ENCODE measurements at places on chromosomes 3 and 15.
A peak's percentile ranks its signal among the peaks of the same experiment; 100 is the strongest.

DNA sequence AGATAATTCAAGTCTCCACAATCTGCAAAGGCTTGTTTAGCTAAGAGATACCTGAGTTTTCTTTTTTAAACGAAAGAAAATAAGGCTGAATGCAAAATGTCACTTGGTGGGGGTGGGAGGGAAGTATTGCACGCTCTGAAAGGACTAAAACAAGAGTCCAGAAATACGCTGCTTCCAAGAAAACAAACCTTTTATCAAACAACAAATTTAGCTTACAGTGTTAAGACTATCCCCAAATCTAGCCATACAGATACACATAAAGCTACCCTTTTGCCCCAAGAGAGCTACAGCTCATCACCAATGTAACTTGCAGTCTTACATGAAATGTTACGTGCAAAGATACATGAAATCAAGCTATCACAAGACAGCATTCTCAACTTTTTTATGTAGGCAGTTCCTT lies 522.5 kb downstream of the FOXP1 start:
- DNase-seq: no peak

- no peak for DNase-seq
Measured at GRCh38 chr15:73075160-73075859, 23.0 kb downstream of the NEO1 start.

DNA sequence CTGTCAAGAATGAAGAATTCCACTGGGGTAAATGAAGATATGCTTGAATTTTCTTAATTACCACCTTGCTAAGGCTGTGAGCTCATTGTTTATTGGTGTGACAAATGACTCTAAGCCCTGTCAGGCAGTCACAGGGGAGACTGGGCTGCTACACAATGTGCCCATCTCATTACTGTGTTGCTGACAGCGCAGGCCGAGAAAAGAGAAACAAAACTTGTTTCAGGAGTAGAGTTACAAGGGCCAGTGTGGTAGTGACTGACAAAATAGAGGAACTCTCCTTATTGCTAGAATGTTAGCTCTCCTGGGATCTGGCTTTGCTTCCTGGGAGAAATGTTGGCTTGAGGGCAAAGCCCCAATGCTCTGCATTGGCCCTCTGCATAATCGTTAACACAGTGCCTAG lies 130.4 kb upstream of the CRBN start:
- DNase-seq: no peak

DNA sequence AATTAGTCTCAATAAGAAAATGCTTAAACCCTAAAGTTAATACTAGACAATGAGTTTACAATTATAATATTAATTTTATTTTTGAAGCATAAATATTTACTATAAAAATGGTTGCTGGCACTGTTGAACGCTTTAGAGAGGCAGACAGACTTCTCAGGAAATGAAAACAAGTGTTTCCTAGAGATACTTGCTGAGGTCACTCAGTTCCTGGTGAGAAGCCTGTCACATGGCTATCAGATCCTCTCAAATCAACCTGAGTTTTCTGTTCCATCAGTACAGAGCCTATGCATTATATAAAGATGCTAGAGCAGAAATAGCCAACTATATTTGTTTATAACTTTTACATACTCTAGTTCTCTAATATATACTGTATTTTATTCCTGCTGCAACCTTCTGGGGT lies 109.2 kb downstream of the MYO5A start:
- DNase-seq: no peak

DNA sequence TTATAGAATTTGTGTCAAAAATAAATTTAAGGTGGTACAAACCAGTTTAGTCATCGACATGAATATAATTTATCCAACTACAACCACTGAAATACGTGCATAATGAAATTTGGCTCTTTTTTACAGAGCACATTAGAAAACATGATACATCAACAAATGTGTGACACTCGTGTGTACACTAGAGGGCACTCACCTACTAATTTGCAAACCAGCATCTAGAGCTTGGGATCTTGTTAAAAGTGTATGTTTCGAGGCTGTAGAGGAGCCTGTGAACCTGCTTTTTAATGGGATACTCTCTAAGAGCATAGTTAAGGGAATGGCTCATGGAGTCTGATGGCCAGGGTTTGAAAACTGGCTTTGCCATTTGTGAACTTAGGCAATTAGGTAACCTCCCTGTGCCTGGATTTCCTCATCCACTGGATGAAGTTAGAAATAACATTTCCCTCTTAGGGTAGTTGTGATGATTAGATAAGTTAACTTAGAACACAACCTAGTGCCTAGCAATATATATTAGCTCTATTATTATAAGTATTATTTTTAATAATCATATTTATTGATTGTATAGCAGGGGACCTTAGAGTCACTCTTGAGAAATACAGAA lies 8.8 kb upstream of the CPOX start:
- peak; percentile 86 for DNase-seq

GRCh38 chr15:42605796-42606195 lies 30.4 kb downstream of the STARD9 start:
- no peak for DNase-seq

DNA sequence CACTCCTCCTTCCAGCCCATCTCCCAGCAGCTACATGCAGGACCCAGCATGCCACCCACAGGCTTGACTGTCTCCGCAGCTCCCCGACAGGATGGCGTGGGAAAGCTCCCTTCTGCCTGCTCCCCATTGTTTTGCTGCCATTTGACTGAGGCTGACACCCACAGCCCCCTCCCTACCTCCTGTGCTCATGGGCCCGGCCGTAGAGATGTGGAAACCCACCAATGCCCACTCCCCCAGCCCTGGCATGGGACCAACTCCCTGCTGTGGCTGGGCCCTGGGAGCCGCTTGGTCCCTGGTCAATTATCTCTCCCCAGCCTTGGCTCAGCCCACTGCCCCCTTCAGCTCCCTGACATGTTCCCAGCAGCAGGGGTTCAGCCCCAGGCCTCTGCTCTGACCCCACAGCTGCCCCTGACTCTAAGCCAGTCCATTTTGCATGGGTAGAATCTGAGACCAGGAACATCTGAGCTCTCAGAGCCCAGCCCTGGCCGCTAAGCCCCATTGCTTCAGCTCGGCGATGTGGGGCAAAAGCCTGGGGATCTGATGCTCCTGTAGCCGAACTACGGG lies 8.2 kb downstream of the C3orf22 start:
- no peak for DNase-seq

- no peak for DNase-seq
Measured at GRCh38 chr15:91491101-91491950, 362.2 kb upstream of the SLCO3A1 start.

- no peak for DNase-seq
Measured at GRCh38 chr3:71724584-71725270, 475 bp downstream of the EIF4E3 start.

- no peak for DNase-seq
Measured at GRCh38 chr3:127410678-127411077, 122.8 kb upstream of the PRR20G start.

DNA sequence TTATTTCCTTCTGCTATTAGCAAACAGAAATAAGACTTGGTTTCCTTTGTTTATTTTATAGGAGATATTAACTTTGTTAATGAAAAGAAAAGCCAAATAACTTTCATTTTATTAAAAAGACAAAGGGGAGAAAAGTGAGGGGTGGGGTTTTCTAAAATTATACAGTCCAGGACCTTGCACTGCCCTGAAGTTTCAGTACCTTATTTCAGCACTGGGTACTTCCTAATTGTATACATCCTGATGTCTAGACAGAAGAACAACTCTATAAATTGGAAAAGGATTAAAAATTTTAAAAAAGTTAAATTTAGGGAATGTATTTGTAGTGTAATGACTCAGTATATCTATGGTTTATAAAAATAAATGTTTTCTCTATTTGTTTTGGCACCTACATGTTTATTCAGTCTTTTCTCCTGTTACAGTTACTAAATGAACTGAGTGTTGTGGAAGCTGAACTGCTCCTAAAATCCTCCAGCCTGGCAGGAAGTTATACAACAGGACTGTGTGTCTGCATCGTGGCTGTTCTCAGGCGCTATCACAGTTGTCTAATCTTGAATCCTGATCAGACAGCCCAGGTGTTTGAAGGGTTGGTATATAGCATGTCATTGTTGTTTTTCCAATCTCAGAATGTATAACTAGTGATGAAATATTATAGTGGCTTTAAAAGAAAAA lies 27.6 kb upstream of the P2RY13 start:
- peak; percentile 20 for DNase-seq

- no peak for DNase-seq
Measured at GRCh38 chr3:137083332-137083731, 125.5 kb downstream of the IL20RB start.

GRCh38 chr3:159025733-159026132 lies 223.9 kb downstream of the MFSD1 start:
- no peak for DNase-seq

DNA sequence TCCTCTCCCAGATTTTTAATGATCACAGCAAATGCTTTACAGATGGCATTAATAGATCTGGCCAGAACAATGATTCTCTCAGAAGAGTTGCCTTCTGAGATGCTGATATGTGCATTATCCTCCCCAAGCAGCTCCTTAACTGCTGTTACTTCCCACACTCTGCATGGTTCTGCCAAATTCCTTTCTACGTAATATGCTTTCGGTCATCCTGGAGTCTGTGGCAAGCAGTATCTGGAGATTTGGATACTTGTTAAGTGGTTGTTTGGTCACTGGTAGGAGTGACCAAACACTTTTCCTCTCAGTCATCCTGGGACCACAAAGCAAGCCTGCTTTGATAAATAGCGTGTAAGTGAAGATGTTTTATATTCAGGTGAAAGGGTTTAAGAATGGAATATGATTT lies 71.1 kb upstream of the CCNL1 start:
- peak; percentile 78 for DNase-seq

DNA sequence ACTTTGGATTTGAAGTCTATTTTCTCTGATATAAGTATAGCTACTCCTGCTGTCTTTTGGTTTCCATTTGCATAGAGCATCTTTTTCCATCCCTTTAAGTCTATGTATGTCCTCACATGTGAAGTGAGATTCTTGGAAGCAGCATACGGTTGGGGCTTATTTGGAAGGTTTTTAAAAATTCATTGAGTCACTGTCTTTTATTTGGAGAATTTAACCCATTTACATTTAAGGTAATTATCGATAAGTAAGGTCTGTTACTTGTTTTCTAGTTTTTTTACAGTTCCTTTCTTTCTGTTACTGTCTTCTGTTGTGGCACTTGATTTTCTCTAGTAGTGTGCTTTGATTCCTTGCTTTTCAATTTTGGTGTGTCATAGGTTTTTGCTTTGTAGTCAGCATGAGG lies 14.0 kb downstream of the RUBCN start:
- DNase-seq: no peak

- DNase-seq: no peak
Measured at GRCh38 chr3:45965653-45966052, 22.4 kb downstream of the CXCR6 start.

- DNase-seq: no peak
Measured at GRCh38 chr3:31714495-31715280, 182.0 kb downstream of the STT3B start.

DNA sequence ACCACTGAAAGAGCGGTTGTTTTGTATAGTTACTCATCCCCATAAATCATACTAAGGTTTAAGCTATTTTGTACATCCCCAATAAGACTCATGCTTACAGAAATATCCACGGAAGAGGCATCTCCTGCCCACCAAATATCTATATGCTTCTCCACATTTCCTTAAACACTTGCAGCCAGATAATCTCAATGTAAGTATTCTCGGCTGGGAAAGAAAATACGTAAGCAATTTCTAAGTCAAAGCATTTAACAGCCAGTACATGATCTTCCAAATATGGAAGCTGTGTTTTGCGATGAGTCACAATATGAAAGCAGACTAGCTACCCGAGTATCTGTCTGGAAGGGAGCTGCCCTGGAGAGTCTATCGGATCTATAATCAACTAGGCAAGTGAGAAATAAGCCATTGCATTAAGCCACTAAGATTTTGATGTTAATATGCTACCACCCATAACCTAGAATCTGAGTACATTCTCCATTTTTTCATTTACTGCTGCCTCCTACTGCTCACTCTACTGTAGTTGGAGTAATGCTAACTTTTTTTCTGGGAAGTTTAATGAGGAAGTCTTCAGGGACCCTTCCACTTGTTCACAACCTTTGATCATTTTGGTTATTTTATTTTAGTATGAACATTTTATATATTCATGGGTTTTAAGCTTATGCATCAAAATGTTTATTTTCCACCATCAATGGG lies 26.9 kb upstream of the ZMAT3 start:
- peak; percentile 39 for DNase-seq
